ENCODE measurements at places on chromosomes 2 and 18. TPM values are rescaled to one million over a fixed set of nuclear protein-coding genes. Genes with fewer than 3 reads are reported as not detected.

Gene SMYD1
- 0.20 TPM for total RNA-seq

GRCh38 chr2:160742667-160743066 lies 249.1 kb upstream of the RBMS1 start:
- DNase-seq, result no peak

Gene CD207
- 0.11 TPM for total RNA-seq

Gene RBKS
- 5.0 TPM for total RNA-seq

Gene RNPEPL1
- 24.5 TPM for total RNA-seq

Gene TNP1
- not detected for total RNA-seq

Gene ADAM23
- 1.7 TPM for total RNA-seq

- DNase-seq, result peak; percentile 53
These were observed 48.0 kb upstream of the ATP6V1B1 start for GRCh38 chr2:70887550-70888246.

DNA sequence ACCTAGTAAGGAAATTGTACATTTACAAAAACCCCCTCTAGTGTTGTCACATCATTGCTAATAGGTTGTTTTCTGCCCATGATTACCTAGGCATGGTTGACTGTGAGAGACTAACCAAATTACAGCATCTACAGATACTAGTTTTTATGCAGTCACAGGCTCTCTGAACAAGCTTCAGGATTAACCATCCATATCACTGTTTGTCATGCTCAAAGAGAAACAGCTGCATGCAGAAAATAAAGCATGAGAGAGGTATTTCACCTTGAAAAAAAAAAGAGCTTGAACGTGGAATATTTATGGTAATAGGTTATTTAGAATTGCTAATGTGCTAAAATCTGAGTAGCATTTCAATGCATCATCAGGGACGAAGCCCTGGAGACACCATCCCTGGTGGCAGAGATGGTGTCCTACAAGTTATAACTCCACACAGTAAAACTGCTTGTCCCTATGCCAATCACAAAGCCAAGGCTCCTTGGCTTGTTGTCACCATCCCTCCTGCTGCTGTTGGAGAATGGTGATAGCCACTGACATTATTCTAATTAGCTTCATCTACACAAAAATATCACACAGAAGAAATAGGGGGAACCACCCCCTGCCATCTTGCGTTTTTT lies 5.4 kb downstream of the NEB start:
- no peak for DNase-seq

DNA sequence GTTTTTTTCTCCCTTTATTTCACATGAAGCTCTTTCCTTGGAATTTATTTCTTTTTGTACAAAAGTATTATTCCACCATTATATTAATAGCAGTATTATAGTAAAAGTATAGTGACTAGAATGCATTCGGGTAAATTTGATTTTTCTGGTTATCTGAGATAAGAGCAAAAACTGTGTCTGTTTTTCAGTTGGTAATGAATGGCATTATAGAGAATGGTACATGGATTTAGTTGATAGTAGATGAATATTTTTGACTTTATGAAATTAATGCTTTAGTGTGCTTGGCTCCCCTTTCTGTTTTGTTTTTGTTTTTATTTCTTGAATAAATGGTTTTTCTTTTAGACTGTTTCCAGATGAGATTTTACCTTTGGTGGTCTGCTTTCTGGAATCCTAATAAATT lies 71.8 kb downstream of the MTA3 start:
- no peak for DNase-seq

DNA sequence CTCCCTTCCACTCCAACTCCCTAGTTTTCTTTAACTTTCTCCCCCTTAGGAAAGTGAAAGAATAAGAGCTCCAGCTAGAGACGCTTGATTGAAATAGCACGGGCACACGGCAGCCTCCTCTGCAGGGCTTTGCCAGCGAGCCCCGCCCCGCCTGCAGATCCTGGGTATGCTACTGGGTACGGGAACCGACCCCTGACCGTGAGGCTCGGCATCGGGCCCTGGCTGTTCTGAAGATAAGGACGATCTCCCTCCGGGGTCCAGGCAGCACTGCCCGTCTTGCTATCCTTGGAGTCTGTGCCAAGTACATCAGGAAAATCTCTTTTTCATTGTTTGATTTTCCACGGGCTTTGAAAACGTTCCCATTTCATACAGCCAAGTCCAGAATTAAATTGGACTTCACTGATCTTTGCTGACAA lies 284.5 kb downstream of the MTX2 start:
- peak; percentile 80 for DNase-seq

Gene COL5A2
- 209 TPM for total RNA-seq

Gene NAT8
- total RNA-seq, result not detected

DNA sequence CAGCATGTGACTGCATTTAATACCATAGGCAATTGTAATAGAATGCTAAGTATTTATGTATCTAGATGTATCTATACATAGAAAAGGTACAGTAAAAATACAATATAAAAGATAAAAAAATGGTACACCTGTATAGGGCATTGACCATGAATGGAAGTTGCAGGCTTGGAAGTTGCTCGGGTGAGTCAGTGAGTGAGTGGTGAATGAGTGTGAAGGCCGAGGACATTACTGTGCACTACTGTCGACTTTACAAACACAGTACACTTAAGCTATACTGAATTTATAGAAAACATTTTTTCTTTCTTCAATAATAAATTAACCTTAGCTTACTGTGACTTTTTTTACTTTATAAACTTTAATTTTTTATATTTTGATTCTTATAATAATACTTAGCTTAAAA lies 8.9 kb downstream of the DIS3L2 start:
- no peak for DNase-seq

Gene ALKAL2
- total RNA-seq, result 20.7 TPM

DNA sequence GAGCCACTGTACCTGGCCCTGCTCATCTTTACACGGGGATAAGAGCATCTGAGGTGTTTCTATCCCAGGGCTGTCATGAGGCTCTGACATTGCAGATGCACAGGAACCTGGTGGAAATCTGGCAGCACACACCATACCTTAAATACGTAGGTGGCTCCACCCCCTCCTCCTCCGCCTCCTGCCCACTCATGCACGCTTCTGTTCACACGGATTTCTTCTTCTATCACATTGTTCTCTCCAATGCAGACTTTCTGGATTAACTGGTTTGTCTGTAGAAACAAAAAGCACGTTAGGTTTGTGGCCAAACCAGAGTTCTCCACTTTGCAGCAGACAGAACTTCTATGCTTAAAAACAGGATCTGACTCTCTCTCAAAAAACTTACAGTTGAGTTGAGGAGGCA lies 118.2 kb downstream of the CLIP4 start:
- peak; percentile 58 for DNase-seq

- DNase-seq, result no peak
These were observed 996 bp downstream of the PTCD3 start for GRCh38 chr2:86107031-86107430.

- no peak for DNase-seq
These were observed 194.9 kb upstream of the SPOPL start for GRCh38 chr2:138306626-138307025.

Gene C18orf54
- 1.9 TPM for total RNA-seq

Gene MATN3
- total RNA-seq, result 3.6 TPM

DNA sequence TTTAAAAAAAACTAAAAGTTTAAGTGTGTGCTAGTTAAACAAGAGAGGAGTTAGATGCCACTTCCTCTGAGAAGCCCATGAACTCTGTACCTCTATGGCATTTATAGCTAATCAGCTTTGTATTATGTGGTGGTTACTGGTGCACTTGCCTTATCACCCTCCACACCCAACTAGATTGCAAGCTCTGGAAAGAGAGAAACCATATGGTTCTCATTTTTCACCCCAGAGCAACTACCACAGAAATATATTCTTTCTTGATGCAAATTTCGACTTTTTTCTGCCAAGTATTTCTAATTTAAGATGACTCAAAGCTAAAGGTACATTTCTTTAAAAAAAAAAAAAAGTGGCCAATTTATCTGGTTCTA lies 24.2 kb downstream of the RAPH1 start:
- DNase-seq, result no peak

DNA sequence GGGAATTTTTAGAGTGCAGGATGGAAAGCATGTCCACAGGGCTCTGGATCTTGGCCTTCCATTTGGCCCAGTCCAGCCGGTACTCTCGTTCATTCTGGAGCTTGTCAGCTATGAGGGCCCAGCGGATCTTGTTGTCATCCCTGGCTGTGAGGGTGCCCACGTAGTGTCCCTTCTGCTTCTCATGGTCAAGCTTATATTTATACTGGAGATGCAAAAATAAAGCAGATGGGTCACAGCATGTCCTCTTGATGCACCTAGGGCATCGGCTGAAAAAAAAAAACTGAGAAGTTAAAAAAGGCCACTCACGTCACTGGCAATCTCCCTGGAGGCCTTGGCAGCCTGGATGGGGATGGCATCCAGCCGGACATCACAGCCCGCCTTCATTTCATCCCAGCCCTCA lies 160.5 kb downstream of the RIF1 start:
- DNase-seq, result no peak

- no peak for DNase-seq
These were observed 4.0 kb downstream of the TMEM17 start for GRCh38 chr2:62501794-62502500.

DNA sequence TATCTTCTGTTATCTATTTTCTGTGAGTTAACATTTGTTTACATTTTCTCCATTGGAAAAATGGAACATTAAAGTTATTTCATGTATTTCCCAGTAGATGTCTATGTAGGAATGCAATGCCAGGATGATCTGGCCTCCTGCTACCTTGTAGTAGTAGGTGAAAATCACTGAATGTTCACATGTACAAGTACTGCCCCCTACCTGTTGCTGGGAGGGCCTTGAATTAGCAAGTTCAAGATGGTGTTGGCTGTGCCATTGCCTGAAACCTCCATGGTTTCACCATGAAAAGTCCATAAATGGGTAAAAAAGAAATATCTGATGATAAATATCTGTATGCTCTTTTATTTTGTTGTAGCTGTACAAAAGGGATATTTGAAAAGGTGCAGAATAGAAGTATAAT lies 30.7 kb downstream of the XRCC5 start:
- DNase-seq, result no peak

DNA sequence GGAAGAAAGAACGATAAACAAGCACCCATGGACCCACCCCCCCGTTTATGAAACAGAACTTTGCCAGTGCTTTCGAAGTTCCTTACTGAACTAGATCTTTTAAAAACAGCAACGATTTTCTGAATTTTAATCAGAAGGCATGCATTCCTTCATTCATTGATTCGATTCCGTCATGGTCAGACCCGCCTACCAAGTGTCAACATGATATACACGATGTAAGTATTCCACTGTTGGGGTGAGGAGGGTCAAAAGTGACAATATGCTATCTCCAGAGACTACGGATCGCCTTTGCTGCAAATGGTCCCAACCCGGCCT lies 316 bp upstream of the FMNL2 start:
- DNase-seq, result no peak
